ENCODE measurements at places on chromosomes 2 and 18. TPM values are rescaled to one million over a fixed set of nuclear protein-coding genes. Genes with fewer than 3 reads are reported as not detected.

Gene MAB21L4
- 0.37 TPM for polyA plus RNA-seq

Gene COQ10B
- 39.9 TPM for polyA plus RNA-seq

Gene CNTNAP5
- polyA plus RNA-seq, result not detected

Gene RBM43
- 4.8 TPM for polyA plus RNA-seq

Gene RUFY4
- not detected for polyA plus RNA-seq

Gene LRPPRC
- 38.4 TPM for polyA plus RNA-seq

Gene RESP18
- polyA plus RNA-seq, result not detected

Gene MYCN
- polyA plus RNA-seq, result 0.17 TPM

Gene TRIM43
- not detected for polyA plus RNA-seq

Gene FABP1
- 1.1 TPM for polyA plus RNA-seq

Gene REG1B
- 7.2 TPM for polyA plus RNA-seq

Gene PSD4
- polyA plus RNA-seq, result 1.2 TPM

Gene TTN
- 1.9 TPM for polyA plus RNA-seq

Gene GLI2
- polyA plus RNA-seq, result 0.09 TPM

Gene ALLC
- polyA plus RNA-seq, result not detected

Gene TMEM200C
- polyA plus RNA-seq, result 0.12 TPM

Gene CIB4
- polyA plus RNA-seq, result not detected

Gene PIEZO2
- polyA plus RNA-seq, result 0.91 TPM

Gene DSEL
- 4.8 TPM for polyA plus RNA-seq

Gene DLGAP1
- 0.06 TPM for polyA plus RNA-seq

Gene GREB1
- polyA plus RNA-seq, result 1.3 TPM

Gene COLEC12
- 10.8 TPM for polyA plus RNA-seq

Gene SCN1A
- polyA plus RNA-seq, result under 0.01 TPM

Gene GAREM1
- 3.6 TPM for polyA plus RNA-seq

Gene CHPF
- 15.7 TPM for polyA plus RNA-seq

Gene FNDC4
- polyA plus RNA-seq, result 158 TPM

Gene SKOR2
- polyA plus RNA-seq, result not detected

Gene NAT8
- not detected for polyA plus RNA-seq

Gene ARHGEF4
- polyA plus RNA-seq, result 8.9 TPM

Gene PRSS56
- polyA plus RNA-seq, result not detected

Gene CHRND
- polyA plus RNA-seq, result not detected

Gene LIMS2
- 8.5 TPM for polyA plus RNA-seq

Gene HOXD9
- 3.0 TPM for polyA plus RNA-seq

Gene UGT1A3
- polyA plus RNA-seq, result not detected

Gene KIF5C
- polyA plus RNA-seq, result 0.51 TPM

Gene SNTG2
- 0.56 TPM for polyA plus RNA-seq

Gene ATP6V1C2
- 0.79 TPM for polyA plus RNA-seq

Gene SLC11A1
- 59.0 TPM for polyA plus RNA-seq

Gene CFAP65
- polyA plus RNA-seq, result 0.03 TPM

Gene CPO
- 0.51 TPM for polyA plus RNA-seq

Gene GKN2
- 29.8 TPM for polyA plus RNA-seq

Gene TLX2
- not detected for polyA plus RNA-seq

Gene C2orf15
- polyA plus RNA-seq, result 1.8 TPM

Gene FOXD4L1
- 0.07 TPM for polyA plus RNA-seq

Gene LIPT1
- 4.3 TPM for polyA plus RNA-seq

All from adipose tissue (tissue), 3 donors.